ENCODE measurements at places on chromosomes 3 and 15. TPM values are rescaled to one million over a fixed set of nuclear protein-coding genes. Genes with fewer than 3 reads are reported as not detected.

- peaks cover 23% of the 10 kb centered on the region for H3K27me3 ChIP-seq
- no peak overlapping the region for H3K4me3 ChIP-seq
- H3K27ac ChIP-seq: no peak overlapping the region
- H3K36me3 ChIP-seq: no peaks in the 10 kb centered on the region
Measured at GRCh38 chr3:10505791-10506585, 602 bp upstream of the ATP2B2 start.

Gene CYP11A1
- 1.0 TPM for polyA plus RNA-seq

DNA sequence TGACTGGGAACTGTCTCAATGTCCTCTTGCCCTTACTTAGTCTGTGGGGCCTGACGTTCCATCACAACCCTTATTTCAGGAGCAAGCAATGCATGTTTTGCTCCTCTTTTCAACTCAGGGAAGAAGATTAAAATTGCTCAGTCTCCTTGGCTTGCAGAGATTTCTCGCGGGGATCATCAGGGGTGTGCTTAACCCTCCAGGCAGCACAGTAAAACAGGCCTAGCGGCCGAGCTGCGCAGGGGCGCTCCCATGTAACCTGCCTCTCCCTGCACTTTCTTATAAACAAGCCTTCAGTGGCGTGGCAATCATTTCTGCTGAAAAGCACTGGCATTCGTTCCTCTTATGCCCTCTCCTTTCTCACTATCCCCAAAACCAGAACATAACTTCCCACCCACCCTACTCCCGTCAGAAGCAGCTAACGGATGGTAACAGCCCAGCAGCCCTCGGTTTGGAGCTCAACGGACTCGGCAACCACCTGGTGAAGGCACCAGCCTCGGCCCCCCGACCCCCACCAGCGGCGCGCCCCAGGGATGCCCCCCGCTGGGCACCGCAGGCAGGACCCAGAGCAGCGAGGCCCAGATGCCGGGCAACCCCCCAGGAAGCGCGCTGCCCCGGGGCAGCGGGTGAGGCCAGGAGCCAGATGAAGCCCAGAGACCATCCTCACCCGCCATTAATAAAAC is 1.1 kb downstream of the MCF2L2 start:
- peak overlapping the region; percentile 49 for H3K4me3 ChIP-seq
- peaks cover 58% of the 10 kb centered on the region for H3K27me3 ChIP-seq
- DNase-seq: no peak
- H3K4me1 ChIP-seq: peaks cover 2% of the 10 kb centered on the region
- no peak overlapping the region for H3K27ac ChIP-seq

Gene SUSD5
- polyA plus RNA-seq: 2.5 TPM

DNA sequence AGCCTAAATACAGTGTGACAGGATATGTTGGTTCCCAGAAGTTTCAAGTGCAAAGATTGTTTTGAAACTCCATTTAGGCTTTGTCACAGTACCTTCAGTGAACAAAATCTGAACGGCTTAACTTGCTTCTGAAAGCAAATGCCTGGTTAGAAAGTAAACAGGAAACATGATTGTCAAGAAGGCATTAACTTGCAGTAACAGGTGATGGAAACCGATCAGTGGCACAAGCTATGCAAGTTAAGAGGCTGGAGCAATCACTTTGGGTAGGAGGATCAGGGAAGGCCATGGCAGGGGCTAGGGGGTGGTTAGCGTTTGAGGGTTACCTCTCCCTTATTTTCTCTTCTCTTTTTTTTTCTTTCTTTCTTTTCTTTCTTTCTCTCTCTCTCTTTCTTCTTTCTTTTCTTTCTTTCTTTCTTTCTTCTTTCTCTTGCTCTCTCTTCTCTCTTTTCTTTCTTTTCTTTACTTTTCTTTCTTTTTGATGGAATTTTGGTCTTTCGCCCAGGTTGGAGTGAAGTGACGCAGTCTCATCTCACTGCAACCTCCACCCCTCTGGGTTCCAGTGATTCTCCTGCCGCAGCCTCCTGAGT is 2.4 kb downstream of the HYKK start:
- peaks cover 10% of the 10 kb centered on the region for H3K4me1 ChIP-seq
- DNase-seq: no peak
- no peak overlapping the region for H3K27ac ChIP-seq

Gene FETUB
- polyA plus RNA-seq: 1.8 TPM

DNA sequence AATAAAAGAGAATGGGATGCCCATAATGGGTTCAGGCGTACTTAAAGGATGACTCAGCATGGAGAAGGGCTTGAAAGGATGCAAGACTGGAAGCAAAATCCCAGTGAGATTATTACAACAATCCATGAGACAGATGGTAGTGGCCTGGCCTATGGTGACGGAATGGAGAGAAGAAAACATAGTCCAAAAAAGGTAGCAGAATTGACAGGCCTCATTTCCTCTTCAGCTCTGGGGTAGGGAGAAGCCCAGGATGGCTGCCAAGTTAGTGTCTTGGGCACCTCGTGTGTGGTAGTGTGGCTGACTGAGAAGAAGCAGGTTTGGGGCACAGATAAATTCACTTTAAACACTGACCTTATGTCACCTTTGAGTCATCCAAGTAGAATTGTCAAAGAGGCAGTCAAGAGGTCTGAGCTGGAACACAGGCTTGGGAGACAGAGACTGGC is 18.1 kb downstream of the MB21D2 start:
- no peak overlapping the region for H3K27ac ChIP-seq
- no peak overlapping the region for H3K4me3 ChIP-seq
- DNase-seq: no peak
- no peaks in the 10 kb centered on the region for H3K27me3 ChIP-seq
- no peaks in the 10 kb centered on the region for H3K36me3 ChIP-seq

- no peak for DNase-seq
- H3K4me1 ChIP-seq: no peaks in the 10 kb centered on the region
- peaks cover 1% of the 10 kb centered on the region for H3K27me3 ChIP-seq
- H3K4me3 ChIP-seq: no peak overlapping the region
Measured at GRCh38 chr15:83115410-83115809, 8.0 kb downstream of the TM6SF1 start.

Gene EPHB3
- 1.1 TPM for polyA plus RNA-seq

DNA sequence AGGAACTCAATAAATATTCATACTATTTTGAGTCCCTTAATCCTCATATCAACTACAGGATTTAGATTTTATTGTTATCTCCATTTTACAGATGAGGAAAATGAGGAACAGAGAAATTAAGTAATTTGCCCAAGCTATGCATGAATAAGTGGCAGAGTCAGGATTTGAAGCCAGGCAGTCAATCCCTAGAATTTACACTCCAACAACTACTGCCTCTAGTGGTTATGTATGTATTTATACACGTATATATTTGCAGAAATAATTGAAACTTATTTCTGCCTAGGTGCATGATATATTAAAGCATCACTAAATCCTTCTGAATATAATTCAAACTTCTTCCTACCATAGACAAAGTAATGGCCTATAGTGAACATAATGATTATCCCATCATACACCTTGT is 137.4 kb downstream of the SERPINI1 start:
- H3K4me1 ChIP-seq: no peaks in the 10 kb centered on the region
- no peak for DNase-seq
- H3K27me3 ChIP-seq: no peaks in the 10 kb centered on the region

DNA sequence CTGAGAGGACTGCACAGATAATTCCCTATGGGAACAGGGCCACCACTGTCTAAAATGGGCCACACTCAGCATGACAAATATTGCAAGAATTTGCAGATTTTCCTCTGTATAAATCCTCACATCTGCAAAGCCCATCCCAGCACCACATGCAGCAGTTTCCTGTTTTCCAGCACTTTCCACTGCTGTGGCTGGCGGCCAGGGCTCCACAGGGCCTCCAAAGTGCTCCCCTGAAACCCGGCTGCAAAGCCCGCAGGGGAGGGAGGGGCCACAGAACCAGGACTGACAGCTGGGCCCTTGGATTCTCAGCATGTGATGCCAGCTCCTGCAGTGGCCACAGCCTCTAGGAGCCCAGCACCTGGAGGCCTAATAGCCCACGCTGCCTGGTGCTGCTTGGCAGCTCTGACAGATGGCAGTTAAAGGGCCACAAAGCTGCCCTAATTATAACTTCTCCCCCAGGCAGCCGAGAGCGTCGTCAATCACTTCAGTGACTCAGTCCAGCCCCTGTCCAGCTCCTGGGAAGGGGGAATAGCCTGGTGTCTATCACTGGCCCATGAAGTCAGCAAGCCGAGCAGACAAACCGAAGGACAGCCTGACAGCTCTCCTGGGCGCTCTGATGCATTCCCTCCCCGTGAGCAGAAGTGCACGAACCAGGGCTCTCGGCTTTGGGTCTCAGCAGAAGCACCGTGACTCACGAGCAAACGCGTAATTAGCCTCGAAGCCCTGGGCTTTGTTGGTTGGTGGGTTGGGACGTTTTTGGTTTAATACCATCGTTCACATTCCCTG is 4.7 kb downstream of the LRRC15 start:
- H3K27ac ChIP-seq: no peak overlapping the region
- no peak for DNase-seq
- H3K4me1 ChIP-seq: peaks cover 9% of the 10 kb centered on the region
- H3K4me3 ChIP-seq: no peak overlapping the region

Gene WWTR1
- 12.9 TPM for polyA plus RNA-seq

DNA sequence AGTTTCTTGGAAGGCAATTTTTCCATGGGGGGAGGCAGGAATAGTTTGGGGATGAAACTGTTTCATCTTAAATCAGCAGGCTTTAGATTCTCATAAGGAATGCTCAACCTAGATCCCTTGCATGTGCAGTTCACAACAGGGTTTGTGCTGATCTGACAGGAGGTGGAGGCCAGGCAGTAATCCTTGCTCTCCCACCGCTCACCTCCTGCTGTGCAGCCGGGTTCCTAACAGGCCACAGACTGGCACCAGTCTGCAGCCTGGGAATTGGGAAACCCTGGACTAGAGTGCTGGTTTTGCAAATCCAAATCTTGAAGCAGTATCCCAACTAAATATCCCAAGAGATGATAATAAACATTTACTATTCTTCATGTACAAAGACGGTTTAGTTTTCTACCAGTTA is 256.3 kb upstream of the TMCO5A start:
- H3K4me3 ChIP-seq: no peak overlapping the region
- no peaks in the 10 kb centered on the region for H3K36me3 ChIP-seq
- no peaks in the 10 kb centered on the region for H3K27me3 ChIP-seq
- DNase-seq: no peak
- H3K27ac ChIP-seq: no peak overlapping the region
- H3K4me1 ChIP-seq: no peaks in the 10 kb centered on the region

GRCh38 chr15:89777073-89777751 is 1.1 kb downstream of the MESP2 start:
- H3K27me3 ChIP-seq: peaks cover 11% of the 10 kb centered on the region
- DNase-seq: no peak
- peak overlapping the region; percentile 42 for H3K4me3 ChIP-seq
- no peaks in the 10 kb centered on the region for H3K36me3 ChIP-seq
- H3K27ac ChIP-seq: no peak overlapping the region
- peaks cover 3% of the 10 kb centered on the region for H3K4me1 ChIP-seq

Gene ZNF654
- polyA plus RNA-seq: 9.5 TPM

GRCh38 chr15:64776402-64776786 is 1.0 kb upstream of the RBPMS2 start:
- H3K4me1 ChIP-seq: peaks cover 9% of the 10 kb centered on the region
- peak overlapping the region; percentile 22 for H3K4me3 ChIP-seq
- no peak overlapping the region for H3K27ac ChIP-seq
- no peaks in the 10 kb centered on the region for H3K36me3 ChIP-seq
- H3K27me3 ChIP-seq: peaks cover 81% of the 10 kb centered on the region

GRCh38 chr3:22241110-22241509 is 490.1 kb upstream of the ZNF385D start:
- no peak overlapping the region for H3K4me3 ChIP-seq
- DNase-seq: no peak
- H3K4me1 ChIP-seq: no peaks in the 10 kb centered on the region
- no peak overlapping the region for H3K27ac ChIP-seq

GRCh38 chr15:84847382-84847781 is 30.2 kb downstream of the ALPK3 start:
- H3K4me1 ChIP-seq: no peaks in the 10 kb centered on the region
- no peak overlapping the region for H3K4me3 ChIP-seq
- no peak for DNase-seq
- no peaks in the 10 kb centered on the region for H3K27me3 ChIP-seq
- H3K27ac ChIP-seq: no peak overlapping the region

Gene IGSF11
- polyA plus RNA-seq: 0.27 TPM

- DNase-seq: no peak
- H3K36me3 ChIP-seq: no peaks in the 10 kb centered on the region
- H3K27me3 ChIP-seq: no peaks in the 10 kb centered on the region
- no peak overlapping the region for H3K27ac ChIP-seq
- H3K4me1 ChIP-seq: no peaks in the 10 kb centered on the region
- H3K4me3 ChIP-seq: no peak overlapping the region
Measured at GRCh38 chr3:4615750-4616149, 122.6 kb downstream of the ITPR1 start.

GRCh38 chr3:123679712-123680386 is 95.0 kb upstream of the HACD2 start:
- no peak overlapping the region for H3K4me3 ChIP-seq
- H3K27me3 ChIP-seq: no peaks in the 10 kb centered on the region
- H3K4me1 ChIP-seq: no peaks in the 10 kb centered on the region
- H3K27ac ChIP-seq: no peak overlapping the region

DNA sequence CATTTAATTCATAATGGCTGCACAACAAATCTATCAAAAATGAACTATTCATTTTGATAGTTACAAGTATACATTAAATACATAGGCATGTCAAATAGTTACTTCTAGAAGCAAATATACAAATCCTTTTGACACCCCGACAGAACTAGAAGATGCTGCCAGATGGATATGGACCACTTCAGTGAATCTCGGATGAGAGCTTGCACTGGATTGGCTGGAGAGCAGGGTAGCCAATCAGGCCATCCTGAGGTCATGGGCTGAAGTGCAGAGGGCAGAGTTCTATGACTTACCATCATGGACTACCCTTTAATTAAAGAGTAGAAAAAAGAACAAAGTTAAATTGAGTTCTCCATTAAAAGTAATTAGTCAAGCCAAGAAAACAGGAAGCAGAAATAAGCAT is 8.3 kb downstream of the CCNL1 start:
- H3K4me1 ChIP-seq: peaks cover 6% of the 10 kb centered on the region
- H3K27ac ChIP-seq: no peak overlapping the region
- H3K36me3 ChIP-seq: peaks cover 18% of the 10 kb centered on the region
- H3K27me3 ChIP-seq: no peaks in the 10 kb centered on the region

Gene MCTP2
- polyA plus RNA-seq: 6.7 TPM

Data from thymus (tissue), 14 donors.